ENCODE measurements at places on chromosomes 2 and 18. TPM values are rescaled to one million over a fixed set of nuclear protein-coding genes. Genes with fewer than 3 reads are reported as not detected.

DYNAP gene
- not detected for total RNA-seq

HOXD13 gene
- total RNA-seq, result not detected

SLC66A3 gene
- total RNA-seq, result 20.6 TPM

RGPD4 gene
- not detected for total RNA-seq

ACVR2A gene
- total RNA-seq, result 5.2 TPM

SERPINB3 gene
- 212 TPM for total RNA-seq

FBXO36 gene
- 4.0 TPM for total RNA-seq

ERFE gene
- 2.0 TPM for total RNA-seq

HS1BP3 gene
- total RNA-seq, result 22.9 TPM

SPEG gene
- 7.5 TPM for total RNA-seq

LAMA1 gene
- total RNA-seq, result 14.5 TPM

THSD7B gene
- total RNA-seq, result 0.07 TPM

IFIH1 gene
- total RNA-seq, result 5.2 TPM

RNF152 gene
- total RNA-seq, result 11.1 TPM

POTEI gene
- total RNA-seq, result not detected

POTEJ gene
- total RNA-seq, result not detected

M1AP gene
- total RNA-seq, result 0.56 TPM

FBXO11 gene
- 24.3 TPM for total RNA-seq

BOK gene
- total RNA-seq, result 48.3 TPM

CDCA7 gene
- total RNA-seq, result 32.7 TPM

HK2 gene
- total RNA-seq, result 34.5 TPM

LRRC30 gene
- total RNA-seq, result not detected

RHBDD1 gene
- total RNA-seq, result 6.7 TPM

ACSL3 gene
- 138 TPM for total RNA-seq

CPO gene
- total RNA-seq, result not detected

DTYMK gene
- 54.5 TPM for total RNA-seq

SULT1C2 gene
- total RNA-seq, result not detected

TSGA10 gene
- 1.3 TPM for total RNA-seq

SPP2 gene
- not detected for total RNA-seq

SLC4A3 gene
- 6.5 TPM for total RNA-seq

CD207 gene
- not detected for total RNA-seq

GNAL gene
- total RNA-seq, result 4.5 TPM

TRPM8 gene
- total RNA-seq, result not detected

TRABD2A gene
- total RNA-seq, result 1.7 TPM

NEDD4L gene
- total RNA-seq, result 47.4 TPM

ACKR3 gene
- total RNA-seq, result 23.9 TPM

SPHKAP gene
- total RNA-seq, result not detected

FSHR gene
- total RNA-seq, result not detected

MAP4K4 gene
- 42.4 TPM for total RNA-seq

ACMSD gene
- 0.46 TPM for total RNA-seq

MYO7B gene
- total RNA-seq, result not detected

SERPINE2 gene
- total RNA-seq, result 59.4 TPM

RAD51AP2 gene
- total RNA-seq, result 0.14 TPM

ITPRIPL1 gene
- total RNA-seq, result 0.99 TPM

RTP5 gene
- total RNA-seq, result not detected

EFHD1 gene
- total RNA-seq, result 0.21 TPM

STAM2 gene
- 7.6 TPM for total RNA-seq

ADI1 gene
- total RNA-seq, result 50.1 TPM

UGT1A8 gene
- total RNA-seq, result 0.37 TPM

MC5R gene
- total RNA-seq, result not detected

SIX2 gene
- 9.5 TPM for total RNA-seq

FHOD3 gene
- 18.7 TPM for total RNA-seq

SLC16A14 gene
- 2.4 TPM for total RNA-seq

CCNT2 gene
- 10.6 TPM for total RNA-seq

GALNT13 gene
- total RNA-seq, result not detected

GYPC gene
- total RNA-seq, result 2.8 TPM

All from airway epithelial cell (primary cell).